ENCODE measurements at places on chromosomes 6 and 20. TPM values are rescaled to one million over a fixed set of nuclear protein-coding genes. Genes with fewer than 3 reads are reported as not detected.

The CD109 gene
- 100 TPM for total RNA-seq

The L3MBTL3 gene
- 21.1 TPM for total RNA-seq

The MDFI gene
- 34.7 TPM for total RNA-seq

The IL17F gene
- not detected for total RNA-seq

The CD24 gene
- 6.4 TPM for total RNA-seq

DNA sequence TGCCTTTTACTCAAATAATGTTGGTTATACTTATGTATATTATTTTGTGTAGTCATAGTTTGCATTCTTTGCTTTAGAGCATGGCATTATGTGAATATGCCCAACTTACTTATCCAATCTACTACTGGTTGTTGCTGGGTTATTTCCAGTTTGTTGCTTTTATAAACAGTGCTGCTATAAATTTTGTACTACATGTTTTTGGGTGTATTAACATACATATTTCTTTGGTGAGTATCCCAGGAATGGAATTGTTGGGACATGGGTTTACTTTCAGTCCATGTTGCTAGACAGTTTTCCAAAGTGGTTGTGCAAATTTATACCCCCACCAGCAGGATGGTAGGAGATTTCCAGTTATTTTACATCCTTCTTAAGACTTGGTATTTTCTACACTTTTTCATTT lies 157.1 kb upstream of the THEMIS start:
- no peak for DNase-seq

DNA sequence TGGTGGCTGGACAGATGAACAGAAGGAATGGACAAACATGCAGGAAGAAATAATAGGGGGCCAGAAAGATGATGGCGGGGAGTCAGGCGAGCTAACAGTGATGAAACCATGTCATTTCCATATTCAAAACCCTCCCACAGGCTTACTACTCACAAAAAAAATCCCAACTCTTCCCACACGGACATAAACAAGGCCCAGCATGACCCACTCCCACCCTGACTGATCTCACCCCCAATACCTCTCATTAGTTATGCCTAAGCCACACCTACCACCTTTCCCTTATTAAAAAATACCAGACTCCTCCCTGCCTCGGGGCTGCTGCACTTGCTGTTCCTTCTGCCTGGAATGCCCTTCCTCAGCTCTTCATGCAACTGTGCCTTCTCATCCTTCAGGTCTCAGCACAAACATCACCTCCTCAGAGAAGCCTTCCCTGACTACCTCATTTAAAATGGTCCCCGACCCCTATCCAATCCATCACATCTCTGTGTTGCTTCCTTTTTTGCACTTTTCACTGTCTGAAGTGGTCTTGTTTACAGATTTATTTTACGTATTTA lies 145.8 kb downstream of the PREX1 start:
- DNase-seq, result no peak

DNA sequence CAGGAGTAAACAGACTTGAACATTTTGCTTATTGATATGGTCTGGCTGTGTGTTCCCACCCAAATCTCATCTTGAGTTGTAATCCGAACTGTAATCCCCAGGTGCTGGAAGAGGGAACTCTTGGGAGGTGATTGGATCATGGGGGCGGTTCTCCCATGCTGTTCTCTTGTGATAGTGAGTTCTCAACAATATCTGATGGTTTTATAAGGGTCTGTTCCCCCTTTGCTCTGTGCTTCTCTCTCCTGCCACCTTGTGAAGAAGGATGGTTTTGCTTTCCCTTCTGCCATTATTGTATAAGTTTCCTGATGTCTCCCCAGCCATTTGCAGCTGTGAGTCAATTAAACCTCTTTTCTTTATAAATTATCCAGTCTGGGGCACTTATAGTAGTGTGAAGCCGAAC lies 40.0 kb downstream of the MYLIP start:
- no peak for DNase-seq

DNA sequence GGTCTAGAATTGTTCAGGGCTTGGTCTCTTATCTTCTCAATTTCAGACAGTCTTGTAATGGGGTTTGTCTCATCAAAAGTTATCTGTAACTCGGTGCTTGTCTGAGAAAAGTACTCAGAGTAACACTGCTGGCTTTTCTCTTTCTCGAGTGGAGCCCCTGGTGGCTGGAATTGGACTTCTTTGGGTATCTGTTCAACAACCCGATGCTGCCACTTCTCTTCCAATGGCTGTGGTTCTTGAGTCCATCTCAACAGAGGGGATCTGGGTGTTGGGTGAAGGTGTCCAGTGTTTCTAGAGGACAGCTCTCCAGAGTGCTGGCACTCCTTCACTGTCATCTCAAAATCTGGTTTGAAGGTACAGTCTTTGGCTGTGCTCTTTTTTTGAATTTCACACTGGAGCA lies 24.6 kb downstream of the DST start:
- DNase-seq, result no peak

DNA sequence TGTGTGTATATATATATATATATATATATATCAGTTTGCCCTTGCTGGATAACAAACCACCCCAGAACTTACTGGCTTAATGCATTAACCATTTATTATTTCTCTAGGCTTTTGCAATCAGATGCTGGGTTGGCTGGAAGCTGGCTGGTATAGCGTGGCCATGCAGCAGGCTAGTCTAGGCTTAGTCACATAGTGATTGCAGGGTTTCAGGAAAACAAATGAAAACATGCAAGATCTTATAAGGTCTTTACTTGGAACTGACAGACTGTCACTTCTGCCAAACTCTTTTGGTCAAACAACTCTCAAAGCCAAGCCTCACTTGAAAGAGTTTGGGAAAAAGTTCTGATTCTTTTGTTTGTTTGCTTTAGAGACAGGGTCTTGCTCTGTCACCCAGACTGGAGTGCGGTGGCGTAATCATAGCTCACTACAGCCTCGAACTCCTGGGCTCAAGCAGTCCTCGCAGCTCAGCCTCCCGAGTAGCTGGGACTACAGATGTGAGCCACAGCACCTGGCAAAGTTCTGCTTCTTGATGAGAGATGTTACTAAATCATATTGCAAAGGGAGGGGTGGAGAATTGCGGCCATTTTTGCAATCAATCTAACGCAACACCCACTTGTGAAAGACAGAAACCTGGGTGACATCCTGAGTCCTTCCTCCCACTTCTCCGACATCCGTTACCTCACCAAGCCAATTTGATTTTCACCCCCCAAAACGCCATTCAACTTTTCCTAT lies 74.6 kb upstream of the RNF24 start:
- DNase-seq, result no peak

DNA sequence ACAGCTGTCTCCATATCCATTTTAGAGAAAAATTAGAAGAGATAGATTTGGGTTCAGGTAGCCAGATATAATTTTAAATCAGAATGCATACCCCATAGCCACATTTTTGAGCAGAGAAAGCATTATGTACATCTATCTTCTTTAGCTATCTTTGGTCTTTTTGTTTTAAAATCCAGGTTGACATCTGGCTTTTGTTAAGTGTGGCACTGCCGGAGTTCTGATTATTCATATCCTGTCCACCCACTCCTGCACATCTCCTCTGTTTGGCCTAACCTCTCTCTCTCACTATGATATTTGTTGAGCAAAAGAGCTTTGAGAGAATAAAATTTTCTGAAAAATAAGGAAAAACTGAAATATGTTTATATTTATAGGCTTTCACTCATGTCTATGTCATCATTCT lies 189.7 kb downstream of the PACRG start:
- no peak for DNase-seq

- no peak for DNase-seq
Measured at GRCh38 chr6:109174916-109175315, 79.6 kb downstream of the CEP57L1 start.

- no peak for DNase-seq
Measured at GRCh38 chr20:45347936-45348778, at the start of gene SDC4. Gene SDC4 (minus strand): TSS chr20:45348424. CDS start chr20:45348384, 40 bp downstream.

- no peak for DNase-seq
Measured at GRCh38 chr6:21103626-21104224, 489.8 kb upstream of the SOX4 start.

- DNase-seq, result no peak
Measured at GRCh38 chr6:126143761-126144251, 157.5 kb downstream of the TRMT11 start.

GRCh38 chr20:58086763-58087561 lies 141.5 kb downstream of the ANKRD60 start:
- no peak for DNase-seq

- no peak for DNase-seq
Measured at GRCh38 chr6:268394-268935, 23.8 kb upstream of the DUSP22 start.

DNA sequence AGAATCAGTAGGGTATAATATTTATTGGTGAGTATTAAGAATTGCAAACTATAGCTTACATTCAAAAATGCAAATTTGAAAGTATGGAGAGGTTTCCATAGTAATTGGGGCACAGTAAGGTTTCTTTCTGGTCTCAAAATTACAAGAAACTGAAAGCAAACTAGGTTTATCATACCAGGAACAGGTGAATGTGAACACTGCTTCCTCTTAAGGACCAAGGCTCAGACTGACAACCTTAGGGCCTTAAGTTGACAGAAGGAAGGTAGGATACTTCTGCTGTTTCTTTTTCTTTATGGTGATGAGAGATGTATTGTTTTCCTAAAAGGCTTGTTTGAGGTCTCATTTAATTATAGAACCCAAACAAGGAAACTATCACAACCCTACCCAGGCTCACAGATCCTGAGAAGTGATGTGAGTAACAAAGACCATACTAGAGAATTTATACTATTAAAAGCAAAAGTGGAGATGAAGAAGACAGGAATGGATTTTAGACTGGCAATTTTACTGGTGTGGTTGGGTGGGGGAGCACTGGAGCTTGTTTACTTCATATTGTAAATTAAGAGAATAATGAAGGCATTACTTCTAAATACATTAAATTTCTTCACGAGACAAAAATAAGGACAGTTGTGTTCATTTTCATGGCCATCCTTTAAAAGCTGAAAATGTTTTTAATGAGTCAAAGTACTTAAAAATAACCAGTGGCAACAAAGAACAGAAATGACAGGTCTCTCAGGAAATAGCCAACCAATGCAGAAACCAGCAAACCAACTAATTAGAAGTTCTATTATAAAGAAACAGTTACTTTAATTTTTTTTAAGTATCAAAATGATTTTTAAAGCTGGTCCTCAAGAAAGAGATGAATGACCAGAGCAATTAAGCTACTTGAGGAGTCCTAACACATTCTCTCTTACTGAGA lies 21.3 kb downstream of the STAU1 start:
- no peak for DNase-seq

- no peak for DNase-seq
Measured at GRCh38 chr6:112321941-112322424, 25.1 kb upstream of the RFPL4B start.
